ENCODE measurements at places on chromosomes 2 and 18. TPM values are rescaled to one million over a fixed set of nuclear protein-coding genes. Genes with fewer than 3 reads are reported as not detected.

The VAMP5 gene
- total RNA-seq = 29.3 TPM

The ZNF24 gene
- 49.2 TPM for total RNA-seq

DNA sequence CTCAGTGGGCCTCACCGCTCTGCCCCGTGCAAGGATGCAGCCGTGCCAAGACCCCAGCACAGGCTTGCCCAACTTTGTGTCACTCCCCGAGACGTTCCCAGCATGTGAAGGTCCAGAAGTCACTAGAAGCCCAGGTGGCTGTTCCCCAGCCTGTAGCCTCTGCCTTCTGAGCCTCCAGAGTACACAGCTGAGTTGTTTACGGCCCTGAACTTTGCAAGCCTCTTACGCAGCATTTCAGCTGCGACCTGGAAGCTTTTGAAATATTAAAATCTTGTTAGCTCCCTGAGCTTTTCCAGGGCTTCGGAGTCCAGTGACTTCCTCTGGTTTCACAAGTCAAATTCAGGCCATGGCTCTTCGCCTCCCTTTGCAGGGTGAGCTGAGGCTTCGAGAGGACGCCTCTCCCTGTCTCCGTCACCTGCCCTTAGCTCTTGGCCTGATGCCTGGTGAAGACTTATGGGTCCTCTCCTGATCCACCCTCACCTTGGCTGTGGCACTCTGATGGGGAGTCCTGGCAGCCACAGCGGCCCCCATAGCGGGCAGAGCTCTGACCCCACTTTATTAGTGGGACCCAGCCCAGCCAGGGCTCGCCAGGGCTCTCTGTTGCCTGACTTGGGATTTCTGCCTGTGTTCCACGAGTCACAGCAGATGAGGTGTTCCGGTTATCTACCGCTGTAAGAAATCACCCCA, 76.5 kb upstream of the HPCAL1 start:
- no peak for DNase-seq

GRCh38 chr18:23924813-23925212, 89.7 kb upstream of the TTC39C start:
- no peak for DNase-seq

- no peak for DNase-seq
Measured at GRCh38 chr2:120885749-120886148, 150.1 kb downstream of the GLI2 start.

The C2orf72 gene
- 2.3 TPM for total RNA-seq

The RSAD2 gene
- total RNA-seq = 10.0 TPM

The TMEM17 gene
- total RNA-seq = 0.24 TPM

- no peak for DNase-seq
Measured at GRCh38 chr18:71503222-71503621, 1040.9 kb downstream of the CBLN2 start.

Data from activated naive CD8-positive, alpha-beta T cell treated with anti-CD3 and anti-CD28 coated beads for 36 hours (primary cell).